ENCODE measurements at places on chromosomes 1 and 21. TPM values are rescaled to one million over a fixed set of nuclear protein-coding genes. Genes with fewer than 3 reads are reported as not detected.

The DR1 gene
- total RNA-seq = 31.6 TPM

GRCh38 chr1:111629190-111629954, 9.8 kb downstream of the RAP1A start:
- no peaks in the 10 kb centered on the region for H3K36me3 ChIP-seq
- no peak overlapping the region for H3K4me3 ChIP-seq
- DNase-seq = no peak

DNA sequence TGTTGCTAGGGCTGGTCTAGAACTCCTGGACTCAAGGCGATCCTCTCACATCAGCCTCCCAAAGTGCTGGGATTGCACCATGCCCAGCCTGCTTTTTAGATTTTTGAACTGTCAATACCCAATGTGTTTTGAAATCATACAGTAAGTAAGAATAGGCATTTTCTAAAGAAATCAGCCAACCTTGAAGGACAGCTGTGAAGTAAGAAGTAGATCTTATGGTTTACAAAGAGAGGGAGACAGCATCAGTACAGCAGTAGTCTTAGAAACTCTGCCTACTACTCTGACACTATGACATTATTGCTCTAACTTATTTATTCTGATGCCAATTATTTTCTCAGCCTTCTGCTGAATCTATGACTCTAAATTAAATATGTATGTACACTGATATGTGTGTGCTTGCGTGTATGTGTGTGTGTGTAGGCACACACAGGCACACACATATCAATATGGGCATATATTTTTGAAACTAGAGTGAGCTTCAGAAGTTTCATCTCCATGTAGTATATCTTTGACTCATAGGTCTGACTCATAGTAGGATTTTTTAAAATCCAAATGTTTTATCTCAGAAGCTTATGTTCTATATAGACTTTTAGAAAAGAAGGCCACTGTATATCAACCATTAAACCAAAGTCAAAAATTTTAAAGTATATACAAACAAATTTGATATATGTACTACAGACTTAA, 140.4 kb downstream of the COL24A1 start:
- no peaks in the 10 kb centered on the region for H3K27me3 ChIP-seq
- no peak overlapping the region for H3K27ac ChIP-seq
- no peak overlapping the region for H3K4me3 ChIP-seq
- H3K4me1 ChIP-seq = no peaks in the 10 kb centered on the region
- no peak for DNase-seq

DNA sequence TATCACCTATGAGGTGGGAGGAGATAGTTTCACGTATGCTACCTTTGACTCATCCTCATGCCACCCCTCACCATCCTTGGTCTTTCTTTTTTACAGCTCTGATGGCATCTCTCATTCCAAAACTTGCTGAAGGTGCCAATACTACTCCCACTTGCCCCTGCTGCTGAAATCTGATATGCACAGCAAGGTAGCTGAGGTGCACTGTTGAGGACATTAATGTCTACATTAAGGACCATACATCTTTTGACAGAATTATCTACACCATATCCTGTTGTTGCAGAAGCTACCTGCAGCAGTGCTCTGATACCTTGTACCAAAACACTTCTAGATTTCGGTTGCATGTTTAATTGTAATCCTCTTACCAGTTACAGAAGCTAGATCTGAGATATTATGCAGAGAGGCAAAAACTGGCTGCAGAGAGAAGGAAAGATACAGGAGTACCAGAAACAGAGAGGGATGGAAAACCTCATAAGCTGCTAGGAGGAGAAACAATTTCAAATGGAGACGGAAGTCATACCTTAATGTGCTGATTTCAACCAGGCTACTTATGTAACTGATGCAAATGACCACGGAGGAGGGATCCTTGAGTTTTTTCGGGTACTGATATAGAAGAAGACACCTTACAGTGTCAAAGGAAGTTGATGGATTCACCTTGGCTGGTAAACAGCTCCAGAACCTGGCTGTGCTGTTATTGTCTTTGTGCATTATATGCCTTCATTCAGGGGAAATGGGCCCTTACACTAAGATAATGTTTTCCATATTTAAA, 19.3 kb upstream of the PTPRC start:
- no peaks in the 10 kb centered on the region for H3K27me3 ChIP-seq
- DNase-seq = no peak
- H3K4me3 ChIP-seq = no peak overlapping the region
- no peaks in the 10 kb centered on the region for H3K36me3 ChIP-seq

DNA sequence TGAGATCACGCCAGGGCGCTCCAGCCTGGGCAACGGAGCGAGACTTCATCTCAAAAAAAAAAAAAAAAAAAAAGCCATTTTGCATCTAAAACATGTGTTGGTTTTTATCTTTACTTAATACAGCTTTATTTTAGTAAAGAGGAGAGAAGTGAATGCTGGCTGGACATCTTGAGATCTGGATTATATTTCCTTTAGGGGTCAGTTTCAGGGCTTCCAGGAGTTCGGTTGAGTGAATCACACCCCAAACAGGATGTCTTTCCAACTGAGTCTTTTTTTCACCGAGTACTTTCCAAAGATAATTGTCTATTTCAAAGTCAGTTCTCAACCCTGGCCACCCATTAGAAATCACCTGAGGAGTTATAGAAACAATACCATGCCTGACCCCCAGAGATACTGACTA, 16.6 kb upstream of the IPP start:
- H3K27me3 ChIP-seq = no peaks in the 10 kb centered on the region
- DNase-seq = no peak
- H3K36me3 ChIP-seq = no peaks in the 10 kb centered on the region
- no peaks in the 10 kb centered on the region for H3K4me1 ChIP-seq
- H3K4me3 ChIP-seq = no peak overlapping the region
- no peak overlapping the region for H3K27ac ChIP-seq

All from upper lobe of left lung (tissue), 6 donors.